ENCODE measurements at places on chromosomes 5 and 9.

DNA sequence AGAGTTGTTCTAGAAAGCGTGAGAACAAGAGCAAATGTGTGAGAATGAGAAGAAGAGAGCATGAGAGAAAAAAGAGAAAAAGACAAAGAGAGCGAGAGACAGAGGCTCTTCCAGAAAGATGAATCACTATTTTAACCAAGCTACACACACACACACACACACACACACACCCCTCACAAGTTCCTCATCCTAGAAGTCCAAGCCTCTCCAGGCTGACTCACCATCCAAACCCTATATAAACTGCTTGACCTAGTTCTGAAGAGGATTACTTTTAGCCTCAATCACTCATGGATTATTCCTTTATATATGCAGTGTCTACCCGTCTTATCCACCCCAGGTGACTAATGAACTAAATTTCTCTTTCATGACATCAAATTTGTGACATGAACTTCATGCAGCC, 37.6 kb downstream of the C9orf57 start:
- DNase-seq = no peak

- no peak for DNase-seq
Measured at GRCh38 chr5:138240650-138241385, 27.7 kb upstream of the CDC23 start.

- DNase-seq = no peak
Measured at GRCh38 chr9:75183306-75183705, 95.0 kb downstream of the OSTF1 start.

DNA sequence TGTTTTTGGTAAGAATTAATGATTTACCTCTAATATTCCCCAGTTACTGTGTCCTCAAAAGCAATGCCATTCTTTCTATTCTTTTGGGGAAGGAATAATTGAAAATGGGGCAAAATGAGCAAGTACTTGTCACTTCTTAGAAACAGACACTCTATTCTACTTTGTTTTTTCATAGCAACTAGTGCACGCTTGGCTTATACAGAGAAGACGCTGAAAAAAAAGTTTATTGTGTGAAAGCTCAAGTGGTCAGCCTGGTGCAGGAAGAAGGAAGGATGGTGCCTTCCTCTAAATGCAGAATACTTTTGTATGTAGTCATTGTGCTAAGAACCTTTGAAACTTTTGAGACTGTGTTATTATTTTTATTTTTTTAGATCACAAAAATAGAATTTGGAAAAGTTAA, 29.6 kb downstream of the ANKDD1B start:
- no peak for DNase-seq

DNA sequence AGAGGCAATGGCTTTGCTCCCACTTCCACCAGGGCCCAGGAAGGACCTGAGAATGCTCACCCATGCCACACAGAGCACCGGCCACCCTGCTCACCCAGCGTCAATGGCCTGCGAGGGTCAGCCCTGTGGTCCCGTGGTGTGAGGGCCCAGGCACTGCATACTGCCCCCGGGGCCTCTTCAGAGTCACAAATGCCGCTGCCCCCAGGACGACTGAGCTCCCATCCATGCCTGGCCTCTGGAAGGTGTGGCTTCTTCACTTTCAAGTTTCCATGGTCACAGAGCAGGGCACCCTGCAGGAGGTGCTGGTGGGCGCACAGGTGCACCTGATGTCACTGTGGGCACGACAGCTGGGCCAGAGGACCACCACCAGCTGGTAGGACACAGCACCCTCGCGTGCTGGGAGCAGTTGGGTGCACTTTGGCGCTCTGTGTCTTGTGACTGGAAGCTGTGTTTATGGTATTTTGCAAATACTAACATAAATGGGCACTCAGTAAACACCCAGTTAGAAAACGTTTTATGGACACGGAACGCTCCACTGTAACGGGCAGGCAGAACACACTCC, 12.5 kb upstream of the ZDHHC11 start:
- no peak for DNase-seq

- DNase-seq = no peak
Measured at GRCh38 chr9:114902786-114903524, 27.4 kb downstream of the TNFSF8 start.

DNA sequence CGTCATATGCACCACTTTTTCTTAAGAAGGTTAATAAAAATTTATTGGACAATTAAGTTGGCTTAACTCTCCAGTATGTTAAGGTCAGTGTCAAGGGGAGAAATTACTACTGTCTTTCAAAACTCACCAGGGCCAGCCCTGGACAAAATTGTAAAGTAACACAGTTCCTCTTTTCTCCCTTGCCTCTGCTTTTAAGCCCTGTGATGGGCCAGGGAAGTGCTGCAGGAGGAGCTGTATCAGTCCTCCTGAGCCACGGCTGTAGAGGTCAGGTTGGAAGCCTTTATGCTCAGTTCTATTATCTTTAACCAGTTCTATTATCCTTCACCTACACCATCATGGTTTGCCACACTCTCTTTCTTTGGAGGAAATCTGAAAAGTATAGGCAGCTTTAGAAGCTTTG, 11.5 kb upstream of the PPP2R2B start:
- DNase-seq = no peak

- DNase-seq = no peak
Measured at GRCh38 chr9:127714020-127714750, 1.3 kb downstream of the PTRH1 start.

DNA sequence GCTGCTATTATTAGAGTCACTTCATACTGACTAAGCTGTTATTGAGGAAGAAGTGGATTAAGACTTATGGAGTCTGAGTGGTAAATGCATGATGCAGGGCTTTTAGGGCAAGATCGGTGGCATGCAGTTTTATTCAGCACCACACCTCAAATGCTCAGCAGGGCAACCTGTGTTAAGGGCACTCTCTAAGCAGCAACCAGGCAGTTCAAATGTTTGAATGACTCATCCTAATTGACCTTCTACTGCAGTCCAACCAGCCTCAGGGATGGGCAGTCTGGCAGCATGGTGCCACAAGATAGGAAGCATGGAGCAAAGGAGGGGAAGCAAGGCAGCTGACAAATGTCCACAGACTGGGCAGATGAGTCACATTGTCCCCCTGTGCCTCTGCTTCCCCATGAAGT, 80.2 kb upstream of the MIER3 start:
- DNase-seq = no peak

DNA sequence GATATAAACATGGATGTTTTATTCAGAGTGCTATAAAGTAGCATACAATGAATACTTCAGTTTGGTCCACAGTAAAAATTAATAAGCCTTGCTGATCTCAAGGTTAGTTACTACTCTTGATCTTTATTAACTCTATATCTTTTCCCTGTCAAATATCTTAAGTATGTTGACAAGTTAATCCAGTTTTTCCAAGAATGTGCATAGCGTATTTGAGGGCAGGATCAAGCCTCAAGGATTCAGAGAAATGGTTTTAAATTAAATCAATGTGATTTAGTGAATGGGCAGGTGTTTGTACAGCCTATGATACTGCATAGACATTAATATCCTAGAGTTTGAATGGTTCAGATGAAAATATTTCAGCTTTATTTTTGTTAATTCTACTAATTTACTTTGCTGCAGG, 20.7 kb downstream of the MATR3 start:
- DNase-seq = no peak

DNA sequence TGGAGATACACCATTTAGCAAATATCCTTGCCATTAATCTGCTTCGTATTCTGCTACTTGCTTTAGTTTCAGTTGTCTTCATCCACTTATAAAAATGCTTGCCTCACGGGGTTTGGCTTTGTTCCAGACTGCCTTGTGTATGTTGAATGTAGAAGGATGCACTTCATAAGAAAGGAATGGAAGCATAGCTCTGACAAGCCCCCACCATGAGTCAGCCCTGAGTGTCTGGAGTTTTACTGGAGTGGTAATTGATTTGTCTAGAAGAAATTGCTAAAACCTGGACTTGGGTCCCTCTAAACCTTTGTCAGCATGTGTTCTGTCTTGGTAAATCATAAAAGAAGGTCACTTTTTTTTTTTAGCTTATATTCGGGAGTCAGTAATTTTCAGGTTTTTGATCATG, 4.6 kb downstream of the TEX48 start:
- no peak for DNase-seq

DNA sequence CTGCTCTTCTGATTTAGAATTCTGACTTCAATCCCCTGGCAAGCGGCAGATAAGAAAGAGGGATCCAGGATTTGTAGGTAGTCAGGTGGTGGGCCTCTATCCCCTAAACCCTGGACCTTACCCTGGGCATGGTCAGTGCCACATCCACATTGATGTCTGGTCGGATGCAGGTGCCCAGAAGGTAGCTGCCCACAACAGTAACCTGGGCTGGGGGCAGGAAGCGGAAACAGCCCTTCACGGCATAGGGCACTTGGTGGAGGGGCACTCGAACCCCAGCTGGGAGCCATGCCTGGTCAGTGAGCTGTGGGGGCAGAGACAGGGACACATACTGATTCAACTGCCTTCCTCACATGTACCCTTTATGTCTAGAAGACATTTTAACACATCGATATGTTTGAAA, 3.8 kb downstream of the NOL6 start:
- DNase-seq = no peak

- DNase-seq = no peak
Measured at GRCh38 chr9:24624481-24624880, 78.8 kb upstream of the IZUMO3 start.

- DNase-seq = no peak
Measured at GRCh38 chr5:16981700-16982099, 45.6 kb upstream of the MYO10 start.

DNA sequence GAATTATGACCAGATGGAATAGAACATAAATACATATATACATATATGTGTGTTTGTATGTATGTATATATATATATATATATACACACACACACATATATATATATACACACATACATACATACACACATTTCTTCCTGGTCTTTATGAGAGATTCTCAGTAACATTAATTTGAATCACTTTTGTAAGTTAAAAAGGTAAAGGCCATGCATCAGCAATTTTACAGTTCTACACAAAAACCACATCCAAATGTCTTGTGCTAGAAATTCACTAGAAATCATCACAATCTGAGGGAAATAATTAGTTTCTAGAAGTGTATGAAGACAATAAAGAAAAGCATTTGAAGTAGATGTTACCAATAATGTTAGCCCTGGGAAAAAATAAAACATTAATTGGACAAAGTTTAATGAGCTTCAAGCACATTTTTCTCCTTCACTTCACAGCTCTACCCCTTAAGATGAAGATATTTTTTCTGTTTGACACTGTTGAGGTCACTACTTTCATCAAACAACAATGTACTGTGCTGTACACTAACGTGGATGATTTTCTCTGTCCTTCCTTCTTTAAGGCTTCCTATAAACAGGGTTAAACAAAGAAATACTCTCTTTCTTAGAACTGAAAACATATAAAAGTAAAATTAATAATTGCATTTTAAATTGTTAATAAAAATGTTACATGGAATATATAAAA, 189.2 kb upstream of the NR4A3 start:
- DNase-seq = no peak

DNA sequence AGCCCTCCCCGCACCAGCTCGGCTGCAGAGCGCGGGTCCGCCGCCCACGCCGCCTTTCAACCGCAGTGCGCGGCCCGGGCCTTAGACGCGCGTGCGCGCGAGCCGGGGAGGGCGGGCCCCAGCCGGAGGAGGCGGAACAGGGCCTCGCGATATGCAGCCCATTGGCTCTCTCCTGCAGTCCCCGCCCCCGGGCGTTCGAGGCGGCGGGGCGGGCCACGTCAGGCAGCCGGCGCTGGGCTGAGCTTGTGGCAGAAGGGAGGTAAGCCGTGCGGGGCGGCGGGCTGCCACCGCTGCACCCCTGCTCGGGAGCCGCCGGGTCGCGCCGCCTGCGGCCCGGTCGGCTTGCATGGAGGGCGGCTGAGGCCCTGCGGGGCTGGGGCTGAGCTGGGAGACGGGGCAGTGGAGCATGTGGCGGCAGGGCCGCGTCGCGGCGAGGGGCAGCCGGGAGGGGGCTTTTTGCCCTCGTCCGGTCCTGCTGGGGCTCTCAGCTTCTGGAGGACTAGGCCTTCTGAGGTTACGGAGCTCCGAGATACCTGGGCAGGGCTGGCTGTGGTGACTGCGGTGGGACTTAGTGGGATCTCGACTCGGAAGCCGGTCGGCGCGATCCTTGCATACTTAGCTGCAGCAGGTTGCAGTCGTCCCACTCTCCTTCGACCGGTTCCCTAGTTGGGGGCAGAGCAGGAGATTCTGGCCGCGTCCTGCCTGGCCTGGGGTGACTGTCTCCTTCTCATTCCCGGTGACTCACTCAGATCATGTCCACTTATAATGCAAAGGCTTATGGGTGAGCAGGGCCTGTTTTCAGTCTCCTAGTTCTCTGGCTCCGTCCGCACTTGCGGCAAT, at the start of gene FOCAD:
Gene FOCAD, plus strand, starts transcription at position 225 of the 840 bp plus-strand sequence. CDS start 31,095 bp downstream, outside the sequence.
- DNase-seq = peak; percentile 92

DNA sequence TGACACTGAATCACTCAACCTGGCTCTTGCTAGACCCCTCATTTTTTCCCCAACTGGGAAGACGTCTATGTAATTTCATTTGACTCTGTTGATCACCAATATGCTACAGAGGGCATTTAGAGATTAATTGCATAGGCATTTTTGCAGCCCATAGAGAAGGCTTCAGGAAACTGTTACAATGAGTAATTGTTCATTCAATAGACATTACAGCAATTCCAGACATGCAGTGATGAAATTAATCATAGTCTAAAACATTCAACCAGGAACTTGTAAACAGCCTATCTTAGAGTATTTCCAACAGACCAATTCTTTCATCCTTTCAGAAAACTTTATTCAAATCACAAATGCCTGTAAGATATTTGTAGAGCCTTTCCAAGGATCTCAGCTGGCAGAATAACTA, 122.3 kb downstream of the MARCHF11 start:
- no peak for DNase-seq

DNA sequence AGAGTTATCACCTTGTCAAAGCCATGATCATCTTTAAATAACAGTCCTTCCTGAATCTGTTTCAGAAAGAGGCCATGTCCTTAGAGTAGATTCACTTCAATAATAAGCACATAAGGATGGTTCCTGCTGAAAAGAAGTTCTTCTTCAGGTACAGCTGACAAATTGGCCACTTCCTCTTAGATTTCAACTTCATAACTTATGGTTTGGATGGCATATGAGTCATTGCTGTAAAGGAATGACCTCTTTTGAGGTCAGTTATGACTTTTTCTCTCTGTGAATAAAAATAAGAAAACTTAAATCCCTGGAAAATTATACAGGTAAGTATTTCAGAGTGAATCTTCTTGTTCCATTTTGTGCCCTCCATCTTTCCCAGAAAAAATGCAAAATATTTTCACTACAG, 555.3 kb upstream of the ZNF462 start:
- no peak for DNase-seq

DNA sequence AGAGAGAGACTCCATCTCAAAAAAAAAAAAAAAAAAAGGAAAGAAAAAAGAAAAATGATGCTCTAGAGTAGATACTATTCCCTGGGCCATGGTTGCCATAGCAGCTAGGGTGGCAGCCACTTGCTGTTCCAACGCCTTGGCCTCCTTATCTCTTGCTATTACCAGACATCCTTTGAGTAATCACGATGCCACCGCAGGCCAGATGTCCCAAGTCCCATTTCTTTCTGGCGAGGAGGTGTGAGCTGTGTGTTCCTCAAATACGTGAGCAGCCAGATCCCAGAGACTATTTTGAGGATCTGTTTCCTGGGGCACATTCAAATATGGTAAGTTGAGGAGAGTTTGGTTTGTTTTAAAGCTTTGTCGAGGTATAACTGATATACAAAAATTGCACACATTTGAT, 23.4 kb upstream of the GFPT2 start:
- DNase-seq = no peak
